ENCODE measurements at places on chromosomes 3 and 15.
A peak's percentile ranks its signal among the peaks of the same experiment; 100 is the strongest.

- peak; percentile 85 for DNase-seq
Measured at GRCh38 chr3:141237701-141238521, 6.3 kb downstream of the PXYLP1 start.

DNA sequence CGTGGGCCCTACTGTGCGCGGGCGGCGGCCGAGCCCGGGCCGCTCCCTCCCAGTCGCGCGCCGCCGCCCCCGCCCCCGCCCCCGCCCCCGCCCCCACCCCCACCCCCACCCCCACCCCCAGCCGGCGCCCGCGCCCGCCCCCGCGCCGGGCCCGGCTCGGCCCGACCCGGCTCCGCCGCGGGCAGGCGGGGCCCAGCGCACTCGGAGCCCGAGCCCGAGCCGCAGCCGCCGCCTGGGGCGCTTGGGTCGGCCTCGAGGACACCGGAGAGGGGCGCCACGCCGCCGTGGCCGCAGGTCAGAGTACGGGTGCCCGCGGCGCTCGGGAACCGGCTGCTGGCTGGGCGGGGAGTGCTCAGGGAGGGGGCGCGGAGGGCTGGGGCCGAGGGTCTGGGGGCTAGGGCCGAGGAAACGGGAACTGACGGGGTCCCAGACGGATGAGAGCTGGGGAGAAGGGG lies 1.1 kb upstream of the PPARG start:
- DNase-seq, result peak; percentile 92

GRCh38 chr3:169573148-169573547 lies 90.4 kb downstream of the MECOM start:
- DNase-seq, result no peak

- no peak for DNase-seq
Measured at GRCh38 chr3:182886497-182886896, 93.2 kb downstream of the ATP11B start.

GRCh38 chr3:60199306-60199705 lies 1051.9 kb downstream of the FHIT start:
- DNase-seq, result no peak

GRCh38 chr15:80156176-80156720 lies 3.4 kb downstream of the FAH start:
- no peak for DNase-seq

- DNase-seq, result peak; percentile 96
Measured at GRCh38 chr3:42490243-42490642, 12.2 kb upstream of the VIPR1 start.

GRCh38 chr3:29004885-29005599 lies 275.8 kb upstream of the RBMS3 start:
- no peak for DNase-seq

DNA sequence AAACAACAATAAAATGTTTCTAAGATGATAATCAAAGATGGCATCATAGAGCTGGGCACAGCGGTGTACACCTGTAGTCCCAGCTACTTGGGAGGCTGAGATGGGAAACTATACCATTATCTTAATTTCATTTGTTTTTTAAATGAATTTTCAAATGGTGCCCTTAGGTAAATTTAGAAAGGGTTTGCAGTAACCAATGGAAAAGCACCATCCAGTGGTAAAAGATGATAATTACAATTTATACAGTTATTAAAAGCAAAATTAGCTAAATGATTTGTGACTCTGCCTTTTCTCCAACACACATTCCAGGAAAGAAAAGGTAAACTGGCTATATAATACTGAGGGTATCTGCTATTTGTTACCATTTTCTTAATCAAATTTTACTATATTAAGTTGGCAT lies 14.4 kb upstream of the ANKRD28 start:
- DNase-seq, result no peak

- DNase-seq, result no peak
Measured at GRCh38 chr3:17195192-17195611, 310.4 kb downstream of the PLCL2 start.

- no peak for DNase-seq
Measured at GRCh38 chr3:141553055-141553454, 66.2 kb downstream of the RASA2 start.

DNA sequence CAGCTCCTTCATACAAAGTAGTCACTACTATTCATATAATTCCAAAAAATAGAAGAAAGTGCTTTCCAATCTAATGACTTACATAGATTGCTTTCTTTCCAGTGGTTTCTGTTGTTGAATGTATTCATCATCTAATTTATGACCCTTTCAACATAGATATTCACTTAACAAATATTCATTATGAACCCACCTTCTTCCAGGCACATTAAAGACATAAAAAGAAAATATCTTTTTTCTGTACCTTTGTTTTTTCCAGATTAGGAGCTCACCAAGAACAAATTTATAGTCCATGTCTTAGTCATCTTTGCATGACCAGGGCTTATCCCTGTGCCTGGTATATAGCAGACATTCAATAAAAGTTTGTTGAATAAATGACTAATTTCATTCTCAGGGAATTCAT lies 32.4 kb upstream of the PDZRN3 start:
- DNase-seq, result no peak

- DNase-seq, result no peak
Measured at GRCh38 chr15:48395521-48396011, 64.3 kb downstream of the DUT start.

GRCh38 chr3:15206662-15207576 lies 873 bp downstream of the CAPN7 start:
- DNase-seq, result no peak

DNA sequence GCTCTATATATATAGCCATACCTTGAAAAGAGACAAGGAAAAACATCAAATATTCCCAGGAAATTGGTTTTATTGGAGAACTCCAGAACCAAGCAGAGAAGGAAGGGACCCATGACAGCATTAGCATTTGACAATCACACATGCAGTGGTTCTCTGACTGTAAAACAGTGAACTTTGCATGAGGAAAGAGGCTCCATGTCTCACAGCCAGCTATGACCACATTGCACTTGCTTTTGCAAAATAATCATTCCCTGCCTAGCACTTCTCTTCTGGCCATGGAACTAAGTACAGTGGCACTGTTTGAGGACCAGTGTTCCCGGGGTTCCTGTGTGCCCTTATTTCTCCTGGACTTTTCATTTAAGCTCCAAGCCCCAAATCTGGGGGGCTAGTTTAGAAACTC lies 85.5 kb downstream of the TGFBR2 start:
- no peak for DNase-seq

GRCh38 chr15:98452238-98452637 lies 196.1 kb upstream of the IGF1R start:
- DNase-seq, result no peak

DNA sequence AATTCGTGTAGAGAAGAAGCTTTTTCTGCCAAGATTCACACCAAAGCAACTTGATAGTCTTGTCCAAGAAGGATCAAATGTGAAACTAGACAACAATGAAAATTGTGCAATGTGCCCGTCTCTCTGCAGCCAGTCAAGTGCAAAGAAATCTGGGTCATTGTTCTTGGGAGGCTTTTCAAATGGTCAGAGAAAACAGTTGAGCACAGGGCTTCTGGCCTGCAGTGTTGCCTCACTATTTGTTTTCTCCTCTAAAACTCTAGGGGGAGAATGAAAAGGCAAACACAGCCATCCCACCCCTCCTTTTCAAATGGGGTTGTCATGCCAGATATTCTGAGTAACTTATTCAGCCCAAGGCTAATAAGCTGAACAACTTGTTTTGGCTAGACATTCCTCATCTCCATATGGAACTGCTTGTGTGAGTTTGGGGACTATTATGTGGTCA lies 417.6 kb upstream of the CDIN1 start:
- DNase-seq, result no peak

- DNase-seq, result no peak
Measured at GRCh38 chr3:71787851-71788405, 3.0 kb upstream of the PROK2 start.

DNA sequence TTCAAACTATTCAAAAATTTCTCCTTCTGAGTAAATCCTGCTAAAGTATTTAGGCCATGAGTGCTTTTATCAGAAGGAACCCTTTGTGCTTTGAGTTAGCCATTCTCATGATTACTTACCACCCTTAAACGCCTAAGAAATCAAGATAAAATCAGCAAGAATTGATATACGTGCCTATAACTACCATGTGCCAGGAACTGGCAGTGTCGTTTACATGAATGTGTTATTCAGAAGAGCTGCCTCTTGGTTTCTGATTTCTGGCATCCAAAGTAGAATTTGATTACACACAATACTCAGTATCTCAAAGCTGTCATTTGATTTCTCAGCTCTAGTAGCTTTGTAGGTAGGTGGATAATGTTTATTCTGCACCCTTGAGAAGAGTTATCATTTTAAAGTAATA lies 351.3 kb upstream of the CCDC54 start:
- DNase-seq, result no peak

DNA sequence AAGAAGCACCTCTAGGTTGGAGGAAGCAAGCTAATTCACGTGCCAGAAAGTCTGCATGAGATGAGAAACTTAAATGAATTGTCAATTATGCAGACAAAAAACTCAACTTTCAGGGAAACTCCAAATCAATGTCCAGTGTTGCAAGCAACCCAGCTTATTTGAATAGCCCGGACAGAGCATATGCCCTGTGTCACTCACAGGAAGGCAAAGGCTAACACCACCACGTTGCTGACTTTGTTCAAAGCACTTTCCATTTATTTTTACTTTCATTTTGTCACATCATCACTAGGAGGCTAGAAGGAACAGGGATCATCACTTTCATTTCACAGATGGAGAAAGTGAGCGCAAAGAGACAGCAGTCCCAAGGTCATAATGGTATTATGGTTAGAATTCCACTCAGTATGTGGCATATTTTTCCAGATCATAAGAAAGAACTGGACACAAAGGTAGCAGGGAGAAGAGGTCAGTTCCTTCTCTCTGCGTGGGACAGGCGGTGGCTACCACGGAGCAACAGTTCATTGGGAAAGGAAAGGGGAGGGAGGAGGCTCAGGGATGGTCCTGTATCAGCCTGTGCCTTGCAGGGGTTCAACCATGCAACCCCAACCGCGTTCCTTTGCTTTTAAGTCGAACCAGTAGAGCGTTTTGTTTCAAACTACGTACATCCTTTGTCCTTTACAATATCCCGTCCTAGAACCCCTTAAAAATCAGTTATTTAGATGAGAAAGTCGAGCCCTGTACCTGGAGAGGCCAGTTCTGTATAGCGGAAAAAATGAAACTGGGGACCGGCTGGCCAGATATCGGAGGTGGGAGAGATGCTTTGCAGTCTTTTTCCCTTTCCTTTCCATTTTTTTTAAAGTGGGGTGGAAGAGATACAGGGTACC lies 1.1 kb downstream of the HEG1 start:
- DNase-seq, result peak; percentile 30

GRCh38 chr3:157100608-157101396 lies 59.1 kb downstream of the CCNL1 start:
- no peak for DNase-seq

GRCh38 chr3:151460774-151461450 lies at the start of gene IGSF10:
TSS of gene IGSF10 (minus strand) at chr3:151461061. CDS start at chr3:151458709, 2,352 bp downstream.
- DNase-seq, result peak; percentile 29

GRCh38 chr15:34501131-34501530 lies 63.5 kb upstream of the GOLGA8A start:
- DNase-seq, result no peak

DNA sequence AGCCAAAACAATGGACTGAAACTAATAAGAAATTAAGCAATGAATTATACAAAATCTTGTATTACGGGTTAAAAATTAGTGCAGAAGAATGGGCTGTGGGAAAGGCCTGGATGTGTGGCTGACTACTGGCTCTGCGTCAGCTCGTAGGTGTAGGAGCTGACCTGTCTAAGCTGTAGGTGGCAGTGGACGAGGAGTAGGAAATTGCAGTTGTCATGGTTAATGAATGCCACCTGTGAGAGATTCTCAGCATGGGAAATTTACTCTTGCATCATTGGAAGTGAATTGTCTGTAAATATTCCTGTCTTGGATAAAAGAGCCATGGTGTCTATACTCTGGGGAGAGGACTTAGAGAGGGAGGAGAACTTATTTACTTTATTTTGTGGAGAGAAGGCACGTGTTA lies 23.4 kb downstream of the CHRNA7 start:
- no peak for DNase-seq

DNA sequence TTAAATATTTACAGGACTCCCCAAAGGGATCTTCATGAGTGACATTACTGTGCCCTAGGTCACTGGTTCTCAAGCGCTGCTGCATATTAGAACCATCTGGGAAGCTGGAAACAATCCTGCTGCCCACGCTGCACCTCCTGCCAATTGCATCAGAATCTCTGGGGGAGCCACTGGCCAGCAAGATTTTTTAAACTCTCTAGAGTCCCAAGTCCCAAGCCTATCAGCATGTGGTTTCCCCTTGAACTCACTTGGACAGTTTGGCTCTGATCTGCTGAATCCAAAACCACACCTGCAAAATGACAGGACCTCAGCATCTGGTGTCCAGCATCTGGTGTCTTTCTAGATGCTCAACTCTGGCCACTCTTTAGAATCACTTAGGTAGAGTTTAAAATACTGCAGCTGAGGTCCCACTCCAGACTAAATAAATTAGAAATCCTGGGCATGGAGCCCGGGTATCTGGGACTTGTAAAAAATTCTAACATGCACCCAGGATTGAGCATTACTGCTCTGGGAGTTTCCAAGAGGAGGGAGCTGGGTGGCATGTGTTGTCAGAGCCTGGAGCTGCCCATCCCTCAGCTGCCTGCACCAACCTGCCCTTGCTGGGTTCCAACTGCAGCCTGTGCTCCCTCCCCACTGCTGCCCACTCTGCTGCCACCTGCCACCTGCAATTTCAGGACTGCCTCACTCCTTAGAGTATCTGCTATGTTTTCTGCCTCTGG lies 311.3 kb downstream of the SLC9A9 start:
- no peak for DNase-seq

GRCh38 chr3:151386056-151386455 lies 1.5 kb upstream of the P2RY12 start:
- DNase-seq, result no peak

DNA sequence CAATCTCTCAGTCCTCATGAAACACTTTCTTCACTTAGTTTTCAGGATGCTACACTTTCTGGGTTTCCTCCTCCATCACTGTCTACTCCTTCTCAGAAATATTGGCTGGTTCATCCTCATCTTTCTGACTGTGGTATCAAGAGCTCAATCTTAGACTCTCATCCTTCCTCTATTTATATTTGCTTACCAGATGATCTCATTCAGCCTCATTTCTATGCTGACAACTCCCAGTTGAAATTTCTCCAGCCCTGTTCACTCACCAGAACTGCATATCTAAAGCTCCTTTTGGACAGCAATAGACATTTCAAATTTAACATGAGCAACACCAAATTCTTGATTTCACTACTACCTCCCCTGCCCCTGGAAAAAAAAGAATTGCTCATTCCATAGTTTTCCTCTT lies 48.0 kb upstream of the FBN1 start:
- DNase-seq, result no peak

DNA sequence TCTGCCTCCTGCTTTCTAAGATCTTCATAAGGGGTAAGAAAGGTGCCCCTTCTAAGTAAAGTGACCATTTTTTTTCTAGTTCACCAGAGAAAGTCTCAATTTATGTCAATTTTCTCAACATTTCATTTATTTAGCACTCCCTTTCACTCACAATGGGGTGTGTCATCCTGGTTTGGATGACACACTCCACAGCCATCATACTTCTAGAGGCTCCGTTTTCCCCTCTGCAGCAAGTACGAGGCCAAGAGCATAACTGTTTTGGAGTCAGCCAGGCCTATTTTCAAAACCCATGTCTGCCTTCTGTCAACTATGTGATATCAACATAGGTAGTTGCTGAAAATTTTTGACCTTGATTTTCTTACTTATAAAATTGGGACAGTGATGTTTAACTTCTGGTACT lies 703.2 kb downstream of the NLGN1 start:
- DNase-seq, result no peak

- no peak for DNase-seq
Measured at GRCh38 chr3:143173242-143173641, 53.7 kb downstream of the CHST2 start.

GRCh38 chr15:100712226-100712625 lies 109.8 kb downstream of the ASB7 start:
- DNase-seq, result no peak

- DNase-seq, result no peak
Measured at GRCh38 chr3:190318666-190319065, 3.6 kb downstream of the CLDN1 start.
